ENCODE measurements at places on chromosomes 12 and 14.
A peak's percentile ranks its signal among the peaks of the same experiment; 100 is the strongest.

DNA sequence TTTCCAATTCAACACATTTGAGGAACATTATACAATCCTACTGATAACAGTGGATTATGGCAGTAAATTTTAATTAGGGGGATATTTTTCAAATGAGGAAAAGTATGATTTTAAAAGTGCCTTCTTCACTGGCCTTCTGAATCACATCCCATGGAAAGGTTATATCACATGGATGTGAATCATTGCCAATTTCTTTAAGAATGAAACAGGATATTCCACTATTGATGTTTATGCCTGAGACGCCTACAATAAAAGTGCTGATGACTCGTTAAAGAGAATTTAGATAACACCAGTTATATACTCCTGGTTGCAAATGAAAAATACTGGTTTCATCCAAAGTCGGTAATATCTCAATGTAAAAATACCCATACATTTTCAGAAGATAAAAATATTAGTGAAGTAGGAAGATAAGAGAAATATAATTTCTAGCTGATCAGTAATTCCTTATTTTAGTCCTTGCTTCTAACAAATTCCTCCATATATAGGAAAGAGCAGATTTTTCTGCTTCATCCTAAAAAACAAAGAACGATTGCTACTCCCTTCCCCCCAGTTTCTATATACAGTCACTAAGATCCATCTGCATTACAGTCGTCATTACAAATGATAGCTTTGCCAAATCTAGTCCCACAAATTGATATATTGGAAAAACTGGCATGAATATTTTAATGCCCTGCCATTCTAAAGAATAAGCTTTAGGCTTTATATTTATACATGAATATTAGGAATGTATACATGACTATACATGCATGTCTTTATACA is 139.5 kb upstream of the SOX5 start:
- no peak for DNase-seq

- DNase-seq: no peak
Measured at GRCh38 chr12:16603260-16603915, 2.6 kb downstream of the LMO3 start.

DNA sequence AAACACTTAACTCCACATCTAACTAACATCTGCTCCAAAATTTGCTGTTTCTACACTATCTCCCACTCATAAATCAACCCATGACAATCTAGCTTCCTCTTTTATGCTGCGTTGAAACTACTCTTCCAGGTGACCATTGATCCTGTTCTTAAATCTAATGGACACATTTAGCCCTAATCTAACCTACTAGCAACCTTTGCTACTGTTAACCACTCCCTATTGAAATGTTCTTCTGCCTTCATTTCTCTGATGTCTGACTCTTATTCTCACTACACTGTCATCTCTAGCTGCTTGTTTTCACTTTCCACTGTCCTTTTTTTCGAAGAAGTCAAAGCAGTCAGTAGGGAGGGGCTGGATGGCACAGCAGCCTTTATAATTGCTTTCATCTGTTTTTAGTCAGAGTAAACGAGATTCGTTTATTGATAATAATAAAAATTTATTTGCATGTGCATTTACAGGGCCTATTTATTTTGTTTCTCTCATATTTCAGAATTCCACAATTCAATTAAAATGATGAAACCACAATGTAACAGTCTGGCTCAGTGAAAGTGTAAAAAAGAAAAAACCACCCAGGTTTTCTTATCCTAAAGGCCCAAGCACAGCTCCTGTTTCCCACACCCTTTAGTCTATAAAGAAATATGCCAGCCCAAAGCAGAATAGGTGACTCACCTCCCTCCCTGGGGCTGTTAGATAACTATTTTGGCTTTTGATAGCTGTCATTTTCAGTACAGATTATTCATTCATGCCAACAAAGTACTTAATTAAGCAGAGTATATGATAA is 44.9 kb downstream of the ATP2B1 start:
- DNase-seq: no peak

DNA sequence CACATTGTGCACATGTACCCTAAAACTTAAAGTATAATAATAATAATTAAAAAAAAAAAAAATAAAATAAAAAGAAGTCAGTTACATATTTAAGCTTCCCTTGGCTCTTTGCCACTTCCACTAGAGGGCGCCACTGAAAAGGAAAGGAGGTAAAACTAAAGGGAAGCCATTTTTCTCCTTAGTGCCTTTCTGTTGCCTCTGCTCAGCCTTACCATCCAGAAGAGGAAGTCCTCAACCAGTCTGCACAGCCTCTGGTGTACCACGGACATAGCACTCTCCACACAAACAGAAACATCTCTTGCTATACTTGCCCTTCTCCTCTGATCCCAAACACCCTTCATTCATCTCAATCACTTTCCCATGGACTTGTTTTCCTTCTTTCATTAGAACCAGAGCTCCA is 169.0 kb upstream of the EEA1 start:
- DNase-seq: peak; percentile 76

DNA sequence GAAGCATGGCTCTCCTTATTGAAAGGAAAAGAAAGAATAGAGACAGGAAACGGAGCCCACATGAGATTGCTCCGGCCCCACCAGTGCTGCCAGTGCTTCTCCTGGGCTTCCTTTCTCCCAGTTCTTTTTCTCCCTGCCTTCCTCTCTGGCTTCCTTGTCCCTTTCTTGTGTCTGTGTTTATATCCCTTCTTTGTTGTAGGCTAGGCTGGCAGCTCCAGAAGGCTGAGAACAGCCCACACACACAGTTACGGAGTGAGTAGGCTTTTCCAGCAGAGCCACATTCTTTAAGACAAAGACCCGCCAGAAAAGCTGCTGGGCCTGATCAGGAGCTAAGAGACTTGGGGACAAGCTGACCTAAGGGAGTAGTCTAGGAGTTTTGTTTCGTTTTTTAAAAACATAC is 13.0 kb downstream of the CIPC start:
- DNase-seq: no peak

- DNase-seq: no peak
Measured at GRCh38 chr12:132275110-132275531, 54.3 kb downstream of the GALNT9 start.

DNA sequence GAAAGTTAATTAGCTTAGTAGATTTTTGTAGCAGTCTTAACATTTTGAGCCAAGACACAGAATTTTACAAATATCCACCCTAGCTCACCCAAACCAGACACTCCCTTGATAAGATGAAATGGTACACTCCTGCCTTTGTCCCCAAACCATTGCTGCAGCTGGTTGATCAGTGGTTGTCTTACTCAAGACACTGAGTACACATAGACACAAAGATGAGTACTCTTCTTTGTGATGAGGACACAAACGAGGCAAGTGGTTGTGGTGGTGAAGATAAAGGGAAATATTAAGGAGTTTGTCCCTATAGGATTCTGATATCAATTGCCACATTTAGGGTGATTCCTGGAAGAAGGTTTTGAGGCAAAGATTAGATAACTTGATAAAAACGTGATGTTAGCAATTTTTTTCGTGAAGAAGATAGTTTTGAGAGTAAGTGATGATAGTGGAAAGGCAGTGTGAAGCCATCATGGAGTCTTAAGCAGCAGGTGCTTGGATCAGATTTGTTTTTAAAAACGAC is 21.4 kb upstream of the ATP2B1 start:
- no peak for DNase-seq

DNA sequence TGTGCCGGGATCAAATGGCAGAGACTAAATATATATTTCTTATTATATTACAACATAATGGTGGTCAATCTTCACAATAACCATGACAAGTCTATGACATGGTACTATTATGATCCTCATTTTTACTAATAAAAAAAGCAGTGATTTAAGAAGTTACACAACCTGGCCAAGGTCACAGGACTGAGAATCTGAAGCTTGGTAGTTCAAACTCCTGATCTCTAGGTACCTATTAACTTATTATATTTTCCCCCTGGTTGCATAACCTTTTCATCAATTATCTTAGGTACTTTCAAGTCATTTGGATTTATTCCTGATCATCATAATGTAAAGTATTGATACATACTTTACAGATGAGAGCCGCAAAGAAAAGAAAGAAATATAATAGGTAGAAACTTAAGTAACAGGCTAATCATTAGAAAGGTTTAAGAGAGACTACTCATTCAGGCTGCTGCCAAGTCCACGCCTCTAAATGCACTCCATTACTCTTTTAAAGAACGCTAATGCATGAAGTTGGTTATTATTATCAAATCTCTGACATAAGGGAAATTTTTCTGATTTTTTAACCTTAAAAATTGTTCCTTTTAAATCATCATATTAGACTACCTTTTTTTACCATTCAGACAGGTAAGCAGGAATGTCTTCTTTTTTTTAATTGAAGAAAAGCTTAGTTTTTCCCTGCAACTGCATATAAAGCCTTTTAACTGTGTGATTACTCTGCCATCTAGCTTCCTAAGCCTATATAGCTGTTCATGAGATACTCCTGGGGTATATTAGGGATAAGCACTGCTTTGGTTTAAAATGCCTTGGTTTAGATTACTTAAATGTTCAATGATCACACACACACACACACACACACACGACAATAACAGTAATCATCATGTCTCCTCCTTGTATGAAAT is 35.6 kb downstream of the RPS29 start:
- DNase-seq: no peak

GRCh38 chr14:91125271-91125660 is 11.4 kb downstream of the DGLUCY start:
- DNase-seq: no peak

DNA sequence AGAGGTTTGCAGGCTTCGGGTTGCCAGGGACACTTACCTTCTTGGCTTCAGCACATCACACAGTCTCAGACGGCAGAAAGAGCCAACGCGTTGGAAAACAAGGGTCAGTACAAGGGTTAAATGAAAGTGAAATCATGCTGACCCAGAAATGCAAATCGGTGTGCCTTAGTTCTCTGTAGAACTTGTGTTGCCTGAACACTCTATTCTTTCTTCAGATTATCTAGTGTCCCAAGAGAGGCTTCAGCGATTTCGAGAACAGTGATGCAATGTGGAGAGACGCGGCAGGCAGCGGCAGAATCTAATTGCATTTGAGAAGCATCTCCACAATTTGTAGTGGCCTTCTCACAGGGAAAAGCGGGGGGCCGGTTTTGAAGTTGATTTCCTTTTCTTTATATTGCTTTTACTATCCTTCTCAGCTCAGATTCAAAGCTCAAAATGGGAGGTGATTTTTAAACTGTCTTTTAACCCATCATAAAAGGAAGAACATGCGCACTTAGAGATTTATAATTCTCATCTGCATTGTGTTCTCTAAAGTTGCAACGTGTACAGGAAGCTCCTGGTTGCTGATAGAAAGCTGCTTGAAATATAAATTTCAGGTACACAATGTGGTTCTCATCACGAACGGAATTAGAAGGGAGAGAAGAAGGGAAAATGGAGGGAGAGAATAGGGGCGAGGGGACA is 67.8 kb upstream of the EGLN3 start:
- no peak for DNase-seq

GRCh38 chr14:61889914-61890351 is 127.7 kb downstream of the SNAPC1 start:
- DNase-seq: peak; percentile 8

GRCh38 chr12:53484686-53485575 is 14.3 kb downstream of the MAP3K12 start:
- DNase-seq: no peak

DNA sequence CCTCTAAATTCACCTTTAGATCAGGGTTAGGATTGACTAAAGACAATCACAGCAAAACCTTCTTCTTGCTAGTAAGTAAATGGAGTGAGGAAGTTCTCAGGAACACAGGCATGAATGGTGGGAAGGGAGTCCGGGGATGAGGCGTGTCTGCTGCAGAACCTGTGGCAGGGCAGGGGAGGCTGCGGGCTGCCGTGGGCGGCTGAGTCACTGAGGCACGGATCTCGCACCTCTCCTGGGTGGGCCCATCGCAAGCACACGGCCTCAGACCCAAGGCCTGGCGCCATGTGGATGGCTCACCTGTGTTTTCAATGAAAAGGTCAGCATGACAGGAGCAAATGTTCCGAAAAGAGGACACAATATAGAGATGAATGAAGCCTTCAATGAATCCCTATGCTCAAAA is 85.4 kb downstream of the PIWIL1 start:
- DNase-seq: no peak

GRCh38 chr12:25552681-25553080 is 402 bp downstream of the LMNTD1 start:
- DNase-seq: no peak

DNA sequence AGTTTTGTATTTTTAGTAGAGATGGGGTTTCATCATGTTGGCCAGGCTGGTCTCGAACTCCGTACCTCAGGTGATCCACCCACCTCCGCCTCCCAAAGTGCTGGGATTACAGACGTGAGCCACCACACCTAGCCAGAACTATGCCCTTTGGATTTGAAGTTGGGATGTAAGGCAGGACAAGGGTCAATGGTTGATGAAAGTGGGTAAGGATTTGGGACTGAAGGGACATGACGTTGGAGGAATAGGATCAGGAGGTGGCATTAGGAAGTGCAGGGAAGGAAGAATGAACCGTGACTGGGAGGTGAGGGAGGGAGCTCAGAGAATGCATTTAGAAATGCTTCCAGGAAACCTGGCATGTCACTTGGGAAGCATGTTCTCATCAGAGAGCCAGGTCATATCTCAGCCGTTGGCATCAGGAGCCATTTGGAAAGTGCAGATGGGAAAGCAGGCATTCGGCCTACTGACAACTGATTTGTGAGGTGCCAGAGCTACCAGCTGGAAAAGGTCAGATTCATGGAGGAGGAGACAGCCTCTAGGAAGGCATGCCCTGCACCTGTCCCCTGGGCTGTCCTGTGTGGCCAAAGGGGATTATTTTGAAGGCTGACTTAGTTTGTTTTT is 2.2 kb downstream of the CRADD start:
- no peak for DNase-seq

DNA sequence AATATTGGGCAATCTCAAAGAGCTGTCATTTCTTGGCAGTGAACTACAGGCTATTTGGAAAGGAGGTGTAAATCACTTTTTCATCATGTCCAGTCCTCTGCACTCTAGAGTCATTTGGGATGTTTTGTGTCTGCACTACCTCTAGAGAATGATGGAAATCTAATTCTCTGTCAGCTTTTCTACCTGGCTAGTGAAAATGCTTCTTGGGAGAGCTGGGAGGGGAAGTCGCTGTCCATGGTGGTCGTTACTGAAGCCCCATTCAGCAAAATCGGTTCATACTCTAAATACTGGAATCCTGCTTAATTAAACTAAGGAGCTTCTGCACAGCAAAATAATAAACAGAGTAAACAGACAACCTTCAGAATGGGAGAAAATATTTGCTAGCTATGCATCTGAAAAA is 251.8 kb downstream of the APAF1 start:
- DNase-seq: no peak

DNA sequence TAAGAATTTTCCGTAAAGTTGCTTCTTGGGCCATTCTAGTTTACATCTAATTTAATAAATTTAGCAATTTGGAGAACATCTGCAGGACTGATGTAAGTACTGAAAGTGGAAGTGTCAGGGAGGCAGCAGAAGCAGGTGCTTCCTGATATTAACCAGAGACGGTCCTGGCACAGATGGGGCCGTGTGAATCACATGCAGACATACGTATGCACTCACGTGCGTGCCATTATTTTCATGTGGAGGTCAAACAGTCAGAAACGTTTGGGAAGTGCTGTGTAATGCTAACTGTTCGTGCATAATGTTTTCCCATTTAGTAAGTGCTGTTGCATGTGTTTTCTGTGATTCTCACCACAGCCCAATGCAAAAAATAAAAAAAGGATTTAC is 87.8 kb upstream of the DYNC1H1 start:
- peak; percentile 49 for DNase-seq

- DNase-seq: no peak
Measured at GRCh38 chr14:61229475-61229888, 51.7 kb downstream of the TMEM30B start.
